Frontal cortex (tissue), 4 donors: ENCODE measurements at places on chromosomes 4 and X. TPM values are rescaled to one million over a fixed set of nuclear protein-coding genes. Genes with fewer than 3 reads are reported as not detected.

GRCh38 chr4:38819569-38819968, 15.0 kb upstream of the TLR1 start:
- DNase-seq = no peak

GRCh38 chrX:23317799-23318724, 16.6 kb upstream of the PTCHD1 start:
- DNase-seq = no peak

DNA sequence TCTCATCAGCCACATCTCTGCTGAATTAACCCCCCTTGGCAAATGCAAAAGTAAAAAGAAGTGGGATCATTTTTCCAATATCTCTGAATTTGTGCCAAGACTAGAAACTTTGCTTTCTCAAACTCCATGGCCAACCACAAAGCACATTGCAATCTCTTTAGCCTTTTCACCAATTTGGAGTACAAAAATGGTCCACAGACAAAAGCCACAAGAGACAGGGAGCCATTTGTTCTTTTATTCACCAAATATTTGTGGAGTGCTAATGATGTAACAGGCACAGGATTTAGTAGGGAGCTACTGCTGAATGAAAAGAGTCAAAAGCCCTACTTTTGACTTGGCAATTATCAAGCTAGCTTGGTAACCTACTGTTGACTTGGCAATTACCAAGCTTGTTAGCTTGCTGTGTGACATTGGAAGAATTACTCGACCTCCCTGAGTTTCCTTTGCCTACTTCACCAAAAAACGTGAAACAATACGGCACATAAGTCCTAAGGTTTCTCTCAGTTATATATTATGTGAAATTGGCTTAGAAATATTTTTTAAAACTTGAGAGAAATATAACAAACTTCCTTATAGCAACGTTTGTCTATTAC, 97.1 kb upstream of the KLF3 start:
- no peak for DNase-seq

GRCh38 chr4:81808011-81808672, 336.4 kb upstream of the RASGEF1B start:
- no peak for DNase-seq

DNA sequence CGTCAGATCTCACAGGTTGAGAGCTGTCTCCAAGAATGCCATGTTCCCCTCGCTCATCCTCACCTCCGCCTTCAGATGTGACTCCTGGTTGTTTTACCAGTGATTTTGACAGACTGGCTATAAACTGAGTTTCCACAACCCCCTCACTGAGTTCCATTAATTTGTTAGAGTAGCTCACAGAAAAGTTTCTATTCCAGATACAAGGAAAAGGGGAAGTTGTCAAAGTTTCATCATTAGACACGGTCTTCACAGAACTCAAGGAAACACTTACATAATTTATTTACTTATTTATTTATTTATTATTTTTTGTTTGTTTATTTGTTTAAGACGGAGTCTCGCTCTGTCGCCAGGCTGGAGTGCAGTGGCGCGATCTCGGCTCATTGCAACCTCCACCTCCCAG, 55.7 kb upstream of the IQSEC2 start:
- DNase-seq = no peak

GRCh38 chrX:124665621-124666400, 319.4 kb downstream of the SH2D1A start:
- DNase-seq = no peak

DNA sequence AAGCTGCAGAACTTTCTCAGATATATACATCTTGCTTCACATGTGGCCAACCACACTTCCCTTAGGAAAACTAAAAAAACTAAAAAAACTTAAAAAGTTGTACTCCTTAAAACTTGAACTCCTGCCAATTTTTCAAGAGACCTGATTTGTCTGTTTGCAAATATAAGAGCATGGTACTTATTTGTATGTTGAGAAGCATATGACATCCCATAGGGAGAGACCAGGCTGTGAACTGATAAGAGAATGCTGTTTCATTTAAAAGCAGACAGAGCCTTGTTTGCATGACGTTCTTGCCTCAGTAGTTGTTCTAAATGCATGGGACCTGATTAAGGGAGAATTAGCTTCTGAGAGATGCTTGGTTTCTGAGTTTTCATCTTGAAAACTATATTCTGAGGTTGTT, 169.9 kb downstream of the GPC3 start:
- DNase-seq = no peak

- no peak for DNase-seq
These were observed 111.1 kb upstream of the ACSL4 start for GRCh38 chrX:109843963-109844751.

DNA sequence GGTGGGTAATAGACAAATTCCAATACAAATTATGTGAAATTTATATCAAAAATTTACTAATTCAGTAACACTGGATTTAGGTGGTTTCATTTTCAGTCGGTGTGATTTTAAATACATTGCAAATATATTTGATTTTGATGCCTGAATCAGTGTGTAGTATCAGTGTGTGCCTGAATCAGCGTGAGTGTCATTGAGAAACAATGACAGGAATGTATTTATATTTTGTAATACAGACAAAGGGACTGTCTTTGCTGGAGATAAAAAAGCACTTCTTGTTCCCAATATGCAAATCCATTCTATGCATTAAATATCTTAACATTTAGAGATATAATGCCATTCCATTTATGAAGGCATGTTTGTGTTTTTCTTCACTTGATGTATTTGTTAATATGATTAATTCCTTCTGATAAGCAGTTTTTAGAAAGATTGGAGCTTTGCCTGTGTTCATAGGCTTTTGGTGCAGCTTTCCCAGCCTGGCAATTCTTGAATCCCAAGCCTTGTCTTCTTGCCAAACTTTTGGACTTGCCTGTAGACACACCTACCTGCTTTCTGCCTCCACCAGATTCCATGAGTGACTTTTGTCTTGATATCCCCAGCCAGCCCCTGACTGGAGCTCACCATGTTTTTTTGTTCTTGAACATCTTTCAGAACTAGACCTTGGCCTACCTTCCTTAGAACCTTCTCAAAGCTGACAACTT, 243.8 kb downstream of the ADGRL3 start:
- DNase-seq = no peak

Gene TCP11X2
- total RNA-seq = not detected

Gene CSAG3
- total RNA-seq = not detected

- DNase-seq = no peak
These were observed 17.7 kb downstream of the SLC10A6 start for GRCh38 chr4:86831262-86832130.

Gene ADH7
- not detected for total RNA-seq

GRCh38 chr4:59127006-59127405, 2016.8 kb upstream of the IGFBP7 start:
- DNase-seq = no peak

Gene L1CAM
- total RNA-seq = 101 TPM
